ENCODE measurements at places on chromosomes 13 and 19.
A peak's percentile ranks its signal among the peaks of the same experiment; 100 is the strongest.

DNA sequence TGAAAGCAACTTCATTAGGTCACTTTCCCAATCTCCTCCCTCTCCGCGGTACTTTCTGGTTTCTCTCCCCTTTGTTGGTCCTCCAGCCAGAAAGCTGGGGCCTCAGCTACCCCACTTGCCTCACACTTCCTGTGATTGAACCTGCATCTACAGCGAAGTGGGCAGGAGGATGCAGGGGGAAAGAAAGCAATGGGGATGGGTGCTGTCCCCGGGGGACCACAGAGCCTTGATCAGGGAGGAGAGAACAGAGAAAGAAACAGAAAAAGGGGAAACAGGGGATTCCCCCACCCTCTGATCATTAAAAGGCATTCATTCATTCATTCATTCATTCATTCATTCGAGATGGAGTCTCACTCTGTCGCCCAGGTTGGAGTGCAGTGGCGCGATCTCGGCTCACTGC, 74.2 kb downstream of the TRPM4 start:
- DNase-seq: no peak

DNA sequence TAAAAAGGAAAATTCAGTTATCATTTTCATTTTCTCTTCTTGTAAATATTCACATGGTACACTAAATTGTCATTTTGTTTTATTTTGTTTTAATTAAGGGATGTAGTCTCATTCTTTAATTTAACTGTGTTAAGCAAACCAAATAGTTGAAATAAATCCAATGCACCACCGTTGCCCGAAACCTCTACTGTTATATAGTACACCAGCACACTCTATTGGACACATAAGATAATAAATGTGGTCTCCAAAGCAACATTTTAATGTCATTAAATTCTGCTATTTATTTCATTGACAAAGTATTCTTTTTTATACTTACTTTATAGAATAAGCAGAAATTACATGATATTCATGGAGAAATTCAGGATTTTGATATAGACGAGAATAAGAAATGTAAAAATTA, 156.4 kb upstream of the FREM2 start:
- DNase-seq: no peak

GRCh38 chr13:84645196-84646012, 763.1 kb upstream of the SLITRK1 start:
- DNase-seq: no peak

DNA sequence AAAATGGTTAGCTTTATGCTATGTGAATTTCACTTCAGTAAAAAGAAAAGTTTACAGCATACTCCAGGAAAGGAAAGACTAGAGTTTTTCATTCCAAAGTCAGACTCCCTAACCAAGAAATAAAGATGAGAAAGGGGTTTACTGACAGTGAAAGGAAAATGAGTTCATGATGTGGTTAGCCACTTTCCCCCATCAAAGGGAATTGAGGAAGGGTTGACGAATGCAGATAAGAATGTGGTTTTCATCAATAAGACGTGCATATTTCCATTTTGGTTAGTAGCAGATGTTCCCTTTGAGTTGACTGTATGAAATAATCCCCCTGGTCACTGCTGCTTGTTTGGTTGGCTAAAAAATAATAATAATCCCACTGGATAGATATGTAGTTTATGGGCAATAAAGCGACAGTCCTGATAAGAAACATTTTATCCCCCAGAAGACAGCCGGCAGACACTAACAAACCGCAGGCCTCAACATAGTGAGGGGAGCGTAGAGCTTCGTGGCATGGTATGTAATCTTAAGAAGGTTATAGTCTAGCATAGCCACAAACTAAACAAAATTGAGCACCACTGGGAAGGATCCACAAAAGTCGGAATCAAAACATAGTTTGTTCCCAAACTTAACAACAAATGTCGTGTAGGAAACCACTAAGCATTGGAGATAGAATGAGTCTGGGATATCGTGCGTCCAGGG, 114.8 kb downstream of the COL4A2 start:
- no peak for DNase-seq

DNA sequence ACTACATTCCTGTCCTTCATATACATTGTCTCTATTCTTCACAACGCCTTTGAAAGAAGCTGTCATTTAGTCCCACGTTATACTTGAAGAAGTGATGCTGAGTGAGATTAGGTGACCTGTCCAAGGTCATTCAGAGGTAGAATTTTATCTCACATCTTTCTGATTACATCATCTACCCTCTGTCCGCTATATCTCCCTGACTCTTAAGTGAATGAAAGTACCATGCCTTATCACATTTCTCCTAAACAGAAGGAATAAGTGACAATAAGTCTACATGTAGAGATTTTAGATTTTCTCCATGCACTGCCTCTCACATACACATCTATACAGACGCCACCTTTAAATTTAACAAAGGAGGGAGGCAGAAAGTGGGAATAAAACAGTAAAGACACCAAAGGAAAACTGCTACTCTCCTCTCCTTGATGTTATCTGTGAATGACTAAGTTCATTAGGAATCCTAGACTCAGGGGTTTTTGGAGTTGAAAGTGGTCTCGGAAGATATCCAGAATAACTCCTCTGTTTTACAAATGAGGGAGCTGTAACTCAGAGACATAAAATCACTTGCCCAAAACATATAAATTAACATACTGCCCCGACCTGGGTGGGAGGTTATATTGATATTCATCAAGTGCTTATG, 4.9 kb upstream of the CLDN10 start:
- DNase-seq: no peak

DNA sequence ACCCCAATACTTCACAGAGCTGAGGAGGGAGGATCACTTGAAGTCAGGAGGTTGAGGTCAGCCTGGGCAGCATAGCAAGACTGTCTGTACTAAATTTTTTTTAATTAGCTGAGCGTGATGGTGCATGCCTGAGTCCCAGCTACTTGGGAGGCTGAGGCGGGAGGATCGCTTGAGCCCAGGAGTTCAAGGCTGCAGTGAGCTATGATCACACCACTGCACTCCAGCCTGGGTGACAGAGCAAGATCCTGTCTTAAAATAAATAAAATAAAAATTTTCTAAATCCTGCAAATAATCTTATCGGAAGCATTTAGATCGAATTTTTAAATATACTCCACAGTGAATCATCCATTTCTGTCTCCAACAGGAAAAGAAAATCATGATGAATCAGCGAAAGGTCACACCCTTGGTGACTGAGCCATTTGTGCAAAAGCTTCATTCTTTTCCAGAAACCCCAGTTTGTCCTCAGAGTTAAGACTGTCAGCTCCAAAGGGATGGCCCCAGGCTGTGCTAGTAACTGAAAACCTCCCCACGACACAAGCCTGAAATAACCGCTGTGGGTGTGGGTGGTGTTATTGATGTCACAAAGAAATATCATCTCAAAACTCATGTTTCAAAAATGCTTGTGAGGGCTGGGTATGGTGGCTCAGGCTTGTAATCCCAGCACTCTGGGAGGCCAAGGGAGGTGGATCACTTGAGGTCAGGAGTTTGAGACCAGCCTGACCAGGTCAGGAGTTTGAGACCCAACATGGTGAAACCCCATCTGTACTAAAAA, 167.6 kb downstream of the PTPRS start:
- no peak for DNase-seq

- DNase-seq: no peak
Observed at GRCh38 chr19:1076951-1077350, 10.0 kb downstream of the ARHGAP45 start.

GRCh38 chr19:38455031-38455430, 21.5 kb downstream of the RYR1 start:
- peak; percentile 74 for DNase-seq

GRCh38 chr19:38152461-38153379, 71.3 kb downstream of the DPF1 start:
- no peak for DNase-seq

- no peak for DNase-seq
Observed at GRCh38 chr13:46665633-46666482, 112.9 kb downstream of the LRCH1 start.

GRCh38 chr19:54674021-54674617, 11.3 kb downstream of the LILRB4 start:
- DNase-seq: peak; percentile 19

DNA sequence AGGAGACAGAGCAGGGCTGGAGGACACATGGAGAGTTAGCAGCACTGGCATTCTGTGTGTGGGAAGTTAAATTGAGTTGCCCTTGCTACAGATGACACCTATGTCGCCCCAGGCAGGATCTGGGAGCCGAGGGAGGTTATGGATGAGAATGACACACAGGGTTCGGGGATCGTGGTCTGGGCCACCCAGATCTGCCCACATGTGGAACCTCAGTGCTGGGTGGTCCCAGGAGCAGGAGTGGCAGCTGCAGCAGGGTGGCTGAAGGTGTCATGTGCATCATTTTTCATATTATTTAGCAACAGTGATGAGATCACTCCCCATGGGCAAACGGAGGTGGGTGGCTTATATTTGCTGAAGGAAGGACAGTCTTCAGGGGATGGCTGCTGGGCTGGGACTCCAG, 3.2 kb downstream of the IL17D start:
- DNase-seq: no peak

GRCh38 chr19:35644987-35645679, 3.0 kb upstream of the COX6B1 start:
- peak; percentile 58 for DNase-seq

DNA sequence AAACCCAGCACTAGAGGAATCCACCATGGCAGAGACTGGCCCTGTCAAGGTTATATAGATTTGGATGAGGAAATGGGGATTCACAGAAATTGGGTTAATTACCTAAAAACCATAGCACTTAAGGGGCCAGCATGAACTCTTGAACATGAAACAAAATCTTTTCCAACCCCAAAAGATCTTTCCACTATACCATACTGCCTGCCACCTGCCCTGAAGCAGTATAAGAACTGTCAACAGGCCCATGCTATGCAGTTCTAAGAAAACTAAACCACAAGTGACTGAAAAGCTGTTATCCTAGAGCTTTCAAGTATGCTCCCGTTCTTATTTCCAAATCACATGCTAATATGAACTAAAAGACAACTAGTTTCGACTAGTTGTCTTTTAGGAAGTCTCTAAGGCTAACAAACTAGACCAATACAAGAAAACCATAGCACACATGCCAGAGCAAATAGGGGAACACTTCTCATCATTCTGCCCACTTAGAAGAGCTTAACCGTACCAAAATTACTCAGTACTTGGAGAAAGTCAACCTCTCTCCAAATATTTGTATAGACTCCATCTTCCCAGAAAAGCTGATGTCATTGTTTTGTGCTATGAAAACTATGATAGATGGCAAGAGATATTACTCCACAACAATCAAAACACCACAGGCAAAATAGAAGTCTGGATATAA, 27.5 kb downstream of the HSPH1 start:
- DNase-seq: no peak

- no peak for DNase-seq
Observed at GRCh38 chr19:39052243-39052746, 19.9 kb upstream of the FBXO27 start.

DNA sequence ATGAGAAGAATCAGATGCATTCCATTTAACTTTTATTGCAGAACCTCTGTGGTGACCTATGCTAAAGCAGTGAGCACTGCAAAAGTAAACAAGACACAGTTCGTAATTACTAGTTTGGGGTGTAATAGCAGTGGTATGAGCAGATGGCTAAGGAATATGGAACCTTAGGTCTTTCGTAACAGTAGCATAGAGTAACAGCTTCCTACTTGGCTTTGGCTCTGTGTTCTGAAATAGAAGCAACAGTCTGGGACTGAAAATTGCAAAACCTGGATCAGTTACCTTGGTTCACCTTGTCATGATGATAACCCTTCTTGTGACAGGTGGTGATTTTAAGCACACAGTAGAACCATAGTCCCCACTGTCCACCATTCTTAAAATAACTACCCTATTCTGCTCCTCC, 303.4 kb downstream of the GPC6 start:
- DNase-seq: no peak

DNA sequence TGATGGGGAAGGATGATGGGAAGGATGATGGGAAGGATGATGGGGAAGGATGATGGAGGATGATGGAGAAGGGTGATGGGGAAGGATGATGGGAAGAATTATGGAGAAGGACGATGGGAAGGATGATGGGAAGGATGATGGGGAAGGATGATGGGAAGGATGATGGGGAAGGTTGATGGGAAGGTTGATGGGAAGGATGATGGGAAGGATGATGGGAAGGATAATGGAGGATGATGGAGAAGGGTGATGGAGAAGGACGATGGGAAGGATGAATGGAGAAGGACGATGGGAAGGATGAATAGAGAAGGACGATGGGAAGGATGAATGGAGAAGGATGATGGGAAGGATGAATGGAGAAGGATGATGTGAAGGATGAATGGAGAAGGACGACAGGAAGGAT, 13.5 kb downstream of the C2CD4C start:
- no peak for DNase-seq

DNA sequence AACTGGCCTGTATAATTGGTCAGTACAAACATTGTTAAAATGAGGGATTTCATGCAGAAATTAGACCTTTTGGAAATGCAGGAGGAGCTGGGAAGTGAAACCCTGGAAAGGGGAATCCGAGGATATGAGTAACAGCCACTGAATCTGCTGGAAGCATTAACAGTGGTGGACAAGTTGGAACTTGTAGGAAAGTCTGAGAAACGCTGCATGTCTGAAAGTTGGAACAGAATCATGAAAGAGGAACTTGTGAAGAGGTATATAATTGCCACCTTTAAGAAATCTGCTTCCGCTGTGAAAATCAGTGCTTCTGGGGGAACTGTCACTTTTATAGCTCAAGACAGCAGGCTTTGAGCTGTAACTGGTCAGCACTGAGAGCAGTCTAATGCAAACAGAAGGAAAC, 716.5 kb upstream of the PRR20A start:
- DNase-seq: no peak

DNA sequence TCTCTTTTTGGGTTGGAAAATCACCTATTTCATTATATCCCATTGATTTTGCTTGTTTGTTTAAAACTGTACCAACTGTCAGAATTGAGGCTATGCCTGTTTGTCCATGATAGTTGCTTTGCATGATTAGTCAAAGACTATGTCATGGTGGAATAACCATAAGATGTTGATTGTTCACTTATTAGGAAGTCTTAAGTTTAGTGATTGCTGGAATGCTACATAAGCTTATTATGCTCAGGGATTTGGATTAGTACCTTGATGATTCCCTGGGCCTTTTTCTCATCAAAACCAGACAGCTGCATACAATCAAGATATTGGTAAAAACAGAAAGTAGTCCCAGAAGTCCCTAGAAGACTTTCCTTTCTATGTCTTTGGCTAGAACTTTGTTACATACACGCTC, 954.7 kb downstream of the PCDH9 start:
- DNase-seq: no peak

- DNase-seq: no peak
Observed at GRCh38 chr13:113443991-113444390, 9.3 kb downstream of the ADPRHL1 start.

DNA sequence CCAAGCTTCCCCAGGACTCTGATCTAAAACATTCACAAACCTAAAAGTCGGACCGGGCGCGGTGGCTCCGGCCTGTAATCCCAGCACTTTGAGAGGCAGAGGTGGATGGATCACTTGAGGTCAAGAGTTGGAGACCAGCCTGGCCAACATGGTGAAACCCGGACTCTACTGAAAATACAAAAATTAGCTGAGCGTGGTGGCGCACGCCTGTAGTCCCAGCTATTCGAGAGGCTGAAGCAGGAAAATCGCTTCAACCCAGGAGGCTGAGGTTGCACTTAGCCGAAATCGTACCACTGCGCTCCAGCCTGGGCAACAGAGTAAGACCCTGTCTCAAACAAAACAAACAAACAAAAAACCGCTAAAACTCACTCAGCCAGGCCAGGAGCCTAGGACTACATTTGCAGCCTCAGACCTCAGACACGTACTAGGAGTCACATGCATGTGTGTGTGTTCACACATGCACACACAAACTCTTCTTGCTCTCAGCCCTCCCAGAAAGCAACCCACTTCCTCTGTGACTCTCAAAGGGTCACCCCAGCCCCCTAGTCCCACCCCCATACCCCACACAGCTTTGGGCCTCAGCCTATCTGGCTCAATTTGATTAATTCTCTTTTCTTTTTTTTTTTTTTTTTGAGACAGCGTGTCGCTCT, 704 bp upstream of the NOTCH3 start:
- no peak for DNase-seq
